ENCODE measurements at places on chromosomes 4 and X. TPM values are rescaled to one million over a fixed set of nuclear protein-coding genes. Genes with fewer than 3 reads are reported as not detected.
A peak's percentile ranks its signal among the peaks of the same experiment; 100 is the strongest.

- DNase-seq, result no peak
Observed at GRCh38 chrX:77597090-77597489, 149.9 kb downstream of the FGF16 start.

DNA sequence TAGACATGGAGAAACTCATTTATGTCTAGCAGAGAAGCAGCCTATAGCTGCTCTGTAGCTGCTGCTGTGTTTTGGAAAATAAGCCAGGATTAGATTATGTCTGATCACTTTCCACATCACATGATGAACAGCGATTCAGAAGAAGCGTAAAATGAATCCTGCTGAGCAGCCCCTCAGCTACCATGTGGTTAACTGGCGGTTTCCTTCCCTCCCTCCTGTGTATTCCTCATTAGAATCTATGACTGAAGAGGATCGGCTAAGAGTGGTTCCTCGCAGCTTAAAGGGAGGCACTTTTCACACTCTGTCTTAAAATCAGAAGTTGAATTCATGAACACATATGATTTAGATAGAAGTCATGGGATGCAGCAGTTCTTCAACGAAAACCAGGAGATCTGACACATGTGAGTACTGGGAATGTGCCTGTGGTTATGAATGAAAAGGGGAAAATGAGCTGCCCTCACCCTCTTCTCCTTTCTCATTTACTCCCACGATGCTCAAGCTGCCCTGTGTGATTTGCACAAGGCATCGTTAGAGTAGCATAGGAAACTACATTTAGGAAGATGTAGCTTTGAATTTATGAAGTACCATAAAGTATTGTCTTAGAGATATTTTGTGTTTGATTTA, at the start of gene PPEF1:
Gene PPEF1, plus strand, starts transcription at position 220 of the 624 bp plus-strand sequence. Its CDS starts 136 bp downstream, at position 356.
- no peak for DNase-seq

DNA sequence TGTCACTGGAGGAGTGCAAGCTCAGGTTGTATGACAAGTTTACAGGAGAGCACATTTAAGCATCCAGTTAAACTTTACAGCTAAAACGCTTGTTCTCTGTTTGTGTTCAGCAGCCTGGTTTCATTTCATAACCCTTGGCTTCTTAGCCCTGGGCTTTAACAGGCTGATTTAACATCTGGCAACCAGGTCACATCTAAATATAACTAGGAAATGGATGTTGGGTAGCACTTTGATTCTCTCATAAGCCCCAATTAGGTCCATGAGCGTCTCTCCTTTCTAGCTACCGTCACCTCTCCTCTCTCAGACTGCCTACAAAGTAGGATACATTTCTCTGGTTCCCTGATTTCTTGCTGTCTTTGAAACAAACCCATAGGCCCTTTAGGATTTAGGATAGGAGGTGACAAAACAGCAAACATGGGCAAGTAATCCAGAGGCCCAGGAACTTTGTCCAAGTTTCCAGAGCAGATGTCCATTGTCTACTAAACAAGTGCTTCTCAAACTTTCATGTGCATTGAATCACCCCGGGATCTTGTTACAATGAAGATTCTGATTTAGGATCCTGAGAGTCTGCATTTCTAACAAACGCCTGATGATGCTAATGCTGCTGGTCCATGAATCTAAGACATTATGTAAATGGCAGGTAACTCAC, 22.5 kb downstream of the OTUD6A start:
- no peak for DNase-seq

DNA sequence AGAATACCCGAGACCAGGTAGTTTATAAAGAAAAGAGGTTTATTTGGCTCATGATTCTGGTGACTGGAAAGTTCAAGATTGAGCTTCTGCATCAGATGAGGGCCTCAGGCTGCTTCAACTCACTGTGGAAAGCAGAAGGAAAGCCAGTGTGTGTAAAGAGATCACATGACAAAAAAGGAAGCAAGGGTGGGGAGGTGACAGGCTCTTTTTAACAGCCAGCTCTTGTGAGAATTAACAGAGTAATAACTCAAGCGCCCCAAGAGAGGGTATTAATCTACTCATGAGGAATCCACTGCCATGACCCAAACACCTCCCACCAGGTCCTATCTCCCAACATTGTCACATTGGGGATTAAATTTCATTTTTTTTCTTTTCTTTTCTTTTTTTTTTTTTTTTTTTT, 6.3 kb upstream of the YIPF6 start:
- no peak for DNase-seq

Gene RTL5
- polyA plus RNA-seq, result 21.4 TPM

GRCh38 chrX:150200820-150201287, 162.3 kb upstream of the MAMLD1 start:
- peak; percentile 11 for DNase-seq

DNA sequence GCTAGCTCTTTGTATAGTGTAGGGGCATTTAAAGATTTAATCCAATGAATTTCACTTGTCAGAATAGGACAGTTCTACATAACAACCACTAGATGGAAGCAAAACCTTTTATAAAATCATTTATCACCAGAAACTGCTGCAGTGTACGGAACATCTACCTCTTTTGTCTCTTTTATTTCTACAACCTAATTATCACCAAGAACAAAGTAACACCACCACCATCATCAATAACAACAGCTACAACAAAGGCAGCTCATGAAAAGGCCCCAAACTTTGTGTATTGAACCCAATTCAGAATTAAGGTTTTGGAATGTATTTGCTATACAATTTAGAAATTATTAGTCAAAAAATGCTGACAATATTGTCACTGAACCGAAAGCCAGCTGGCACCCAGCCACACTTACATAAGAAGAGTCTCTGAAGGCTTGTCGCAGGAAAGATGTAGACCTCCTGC, 260.9 kb upstream of the RPS6KA3 start:
- DNase-seq, result no peak

DNA sequence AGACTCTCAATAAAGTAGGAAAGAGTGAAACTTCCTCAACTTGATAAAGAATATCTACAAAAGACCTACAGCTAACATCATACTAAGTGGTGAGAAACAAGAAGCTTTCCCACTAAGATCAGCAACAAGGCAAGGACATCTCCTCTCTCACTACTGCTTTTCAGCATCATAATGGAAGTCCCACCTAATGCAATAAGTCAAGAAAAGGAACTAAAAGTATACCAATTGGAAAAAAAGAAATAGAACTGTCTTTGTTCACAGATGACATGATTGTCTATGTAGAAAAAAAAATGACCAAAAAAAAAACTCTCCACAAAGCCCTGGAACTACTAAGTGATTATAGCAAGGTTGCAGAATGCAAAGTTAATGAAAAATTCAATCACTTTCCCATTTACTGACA, 25.1 kb upstream of the SH3RF1 start:
- no peak for DNase-seq

Data from renal cortex interstitium (tissue), 15 donors.